ENCODE measurements at places on chromosomes 4 and X.

DNA sequence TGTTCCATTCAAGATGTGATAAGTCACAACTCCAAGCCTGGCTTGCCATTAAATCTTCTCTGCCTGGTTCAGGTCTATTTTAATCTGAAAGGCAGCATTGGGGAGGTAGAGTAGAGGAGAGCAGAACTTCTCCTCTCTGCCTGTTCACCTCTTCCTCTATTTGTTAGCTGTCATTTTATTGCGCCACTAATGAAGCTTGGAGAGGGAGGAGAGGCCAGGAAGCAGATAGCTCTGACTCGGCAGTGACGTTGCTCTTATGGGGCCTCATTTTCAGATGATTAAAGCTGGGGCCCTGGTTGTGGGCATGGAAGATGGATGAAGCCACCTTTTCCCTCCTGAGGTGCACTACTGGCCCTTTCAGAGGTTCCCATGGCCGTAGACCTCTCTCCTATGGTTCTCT lies 207.3 kb downstream of the MID1IP1 start:
- DNase-seq: no peak

DNA sequence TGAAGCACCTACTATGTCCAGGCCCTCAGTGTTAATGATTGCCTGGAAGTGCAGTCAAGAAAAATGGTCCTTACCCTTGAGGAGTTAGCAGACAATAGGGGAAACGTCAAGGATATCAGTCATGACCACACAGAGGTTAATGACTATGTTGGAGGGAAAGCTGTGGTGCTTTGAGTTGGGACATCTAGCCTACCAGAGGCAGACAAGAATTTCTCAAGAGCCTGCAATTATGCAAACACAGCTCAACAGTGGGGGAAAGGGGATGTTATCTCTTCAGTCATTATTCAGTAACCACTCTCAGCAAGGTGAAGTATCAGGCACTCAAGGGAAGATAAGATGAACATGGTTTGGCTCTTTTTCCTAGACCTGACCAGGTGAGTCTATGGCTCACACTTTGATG lies 7.0 kb upstream of the FGFBP1 start:
- DNase-seq: no peak

DNA sequence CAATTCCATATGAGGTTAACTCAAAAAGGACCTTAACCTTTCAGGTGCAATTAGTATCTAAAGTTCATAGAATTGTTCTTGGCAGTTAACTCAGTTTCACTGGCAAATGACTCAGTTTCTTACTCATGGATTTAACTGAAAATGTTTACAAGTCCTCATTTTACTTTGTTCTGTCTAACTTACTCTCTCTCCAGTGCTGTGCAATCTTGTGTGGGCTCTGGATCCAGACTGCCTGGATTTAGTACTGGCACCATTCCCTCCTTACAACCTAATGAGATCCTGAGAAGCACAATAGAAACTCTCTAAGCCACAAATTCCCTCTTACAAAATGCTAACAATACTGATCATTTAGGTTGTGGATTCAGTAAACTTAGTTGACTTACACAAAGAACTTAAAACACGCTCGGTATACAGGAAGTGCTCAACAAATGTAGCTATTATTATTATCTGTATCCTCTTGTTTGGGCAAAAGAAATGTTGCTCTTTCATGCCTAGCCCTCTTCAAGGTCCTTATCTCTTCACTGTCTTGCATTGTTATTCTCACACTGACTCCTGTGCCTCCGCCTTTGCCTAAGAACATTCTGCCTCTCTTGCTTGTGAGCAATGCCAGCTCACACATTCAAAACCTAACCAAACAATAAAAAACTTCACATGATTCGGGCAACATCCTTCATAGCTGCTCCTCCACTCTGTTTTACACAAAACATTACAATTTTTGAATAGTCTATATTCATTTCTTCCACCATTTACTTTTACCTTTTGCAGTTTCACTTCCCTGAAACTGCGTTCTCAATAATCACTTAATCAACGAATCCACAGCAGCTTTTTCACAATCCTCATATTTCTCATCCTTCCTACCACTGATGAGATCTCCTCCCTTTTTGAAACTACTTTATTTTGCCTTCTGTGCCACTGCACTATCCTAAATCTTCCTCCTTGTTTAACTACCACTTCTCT lies 91.8 kb downstream of the PDE5A start:
- no peak for DNase-seq

DNA sequence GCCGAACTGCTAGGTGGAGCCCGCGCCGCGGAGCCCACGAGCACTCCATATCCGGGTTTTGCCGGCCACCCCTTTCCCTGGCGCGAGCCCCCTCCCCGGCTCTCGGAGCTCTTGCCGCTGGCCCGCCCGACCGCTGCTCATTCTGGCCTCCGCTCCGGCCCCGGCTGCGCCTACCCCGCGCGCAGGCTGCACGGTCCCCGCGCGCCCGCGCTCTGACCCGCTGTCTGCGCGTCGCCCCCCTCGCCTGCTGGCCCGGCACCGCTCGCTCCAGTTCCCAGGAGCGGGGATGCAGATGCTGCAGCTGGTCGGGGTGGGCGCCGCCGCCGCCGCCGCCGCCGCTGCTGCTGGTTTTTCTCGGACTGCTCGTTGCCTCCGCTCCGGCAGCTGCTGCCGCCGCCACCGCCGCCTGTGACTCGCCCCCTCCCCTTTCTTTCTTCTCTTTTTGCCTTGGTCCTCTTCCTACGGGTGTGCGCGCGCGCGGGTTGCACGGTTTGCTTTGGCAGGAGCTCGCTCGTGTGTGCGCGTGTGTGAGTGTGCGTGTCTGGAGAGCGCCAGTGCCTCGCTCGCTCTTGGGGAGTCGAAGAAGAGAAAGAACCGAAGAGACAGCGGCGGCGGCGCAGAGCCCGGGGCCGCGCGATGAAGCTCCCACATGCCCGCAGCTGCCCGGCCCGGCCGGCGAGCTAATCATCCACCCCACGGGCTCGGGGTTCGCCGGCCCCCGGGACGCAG lies at the start of gene ADGRL3:
Gene ADGRL3, plus strand, starts transcription at position 140 of the 729 bp plus-strand sequence.
- no peak for DNase-seq

- no peak for DNase-seq
These were observed 179.3 kb upstream of the STS start for GRCh38 chrX:6968231-6968630.

DNA sequence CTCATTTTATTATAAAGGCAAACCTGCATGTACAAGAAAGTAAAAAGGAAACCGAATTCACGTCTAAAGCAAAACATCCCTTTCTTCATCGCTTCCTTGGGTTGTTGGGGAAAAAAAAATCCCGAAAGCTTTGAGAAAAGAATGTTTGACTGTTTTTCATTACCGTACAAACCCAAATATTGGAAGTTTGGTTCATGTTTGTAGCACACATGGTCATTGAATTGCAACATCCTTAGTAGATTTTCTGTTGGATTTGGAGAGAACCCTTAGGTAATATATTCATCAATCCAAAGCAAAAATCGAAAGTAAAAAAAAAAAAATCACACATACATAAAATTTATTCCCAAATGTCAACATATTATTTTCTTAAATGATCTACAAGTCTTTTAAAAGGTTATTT lies 420.3 kb downstream of the MAPK10 start:
- no peak for DNase-seq

- DNase-seq: no peak
These were observed 376.9 kb downstream of the PPP4R3C start for GRCh38 chrX:27086237-27086636.

DNA sequence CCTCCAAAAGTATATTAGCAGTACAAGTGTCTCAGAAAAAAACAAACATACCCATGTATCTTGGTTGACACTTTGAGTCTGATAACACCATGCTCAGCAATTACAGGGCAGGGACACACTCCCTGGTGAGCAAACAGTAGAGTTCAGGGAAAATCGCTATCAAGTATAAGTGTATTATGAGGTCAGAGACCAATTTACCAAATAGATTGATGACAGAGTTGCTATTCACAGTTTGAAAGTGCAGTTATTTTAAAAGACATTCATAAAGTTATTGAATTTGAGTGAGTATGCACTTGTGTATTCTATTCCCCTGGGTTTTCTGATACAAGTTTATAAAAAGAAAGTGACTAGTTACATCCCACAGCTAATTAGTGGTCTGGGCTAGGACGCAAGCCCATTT lies 10.2 kb upstream of the LONRF3 start:
- no peak for DNase-seq

DNA sequence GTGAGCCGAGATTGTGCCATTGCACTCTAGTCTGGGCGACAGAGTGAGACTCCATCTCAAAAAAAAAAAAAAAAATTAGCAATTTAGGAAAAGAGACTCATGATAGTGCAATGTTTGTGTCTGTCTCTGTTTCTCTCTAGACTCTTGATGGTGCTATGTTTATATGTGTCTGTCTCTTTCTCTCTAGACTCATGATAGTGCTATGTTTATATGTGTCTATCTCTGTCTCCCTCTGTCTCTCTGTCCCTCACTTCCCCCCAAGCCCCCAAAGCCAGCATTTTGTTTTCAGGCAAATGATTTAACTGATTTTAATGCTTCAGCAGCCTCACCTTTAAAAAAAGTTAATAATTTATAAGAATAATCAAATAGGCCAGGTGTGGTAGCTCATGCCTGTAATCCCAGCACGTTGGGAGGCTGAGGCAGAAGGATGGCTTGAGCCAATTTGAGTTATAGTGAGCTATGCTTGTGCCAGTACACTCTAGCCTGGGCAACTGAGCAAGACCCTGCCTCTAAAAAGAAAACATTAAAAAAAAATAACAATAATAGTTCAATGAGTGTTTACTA lies 6.9 kb downstream of the MOB1B start:
- DNase-seq: no peak

GRCh38 chrX:129925305-129926092 lies 19.5 kb downstream of the UTP14A start:
- DNase-seq: peak; percentile 54

GRCh38 chr4:122379239-122379638 lies 428 bp downstream of the ADAD1 start:
- DNase-seq: no peak

- no peak for DNase-seq
These were observed 1444.2 kb downstream of the ADGRL3 start for GRCh38 chr4:62644372-62644771.

- DNase-seq: no peak
These were observed 333.1 kb downstream of the MAPK10 start for GRCh38 chr4:86026720-86027119.

DNA sequence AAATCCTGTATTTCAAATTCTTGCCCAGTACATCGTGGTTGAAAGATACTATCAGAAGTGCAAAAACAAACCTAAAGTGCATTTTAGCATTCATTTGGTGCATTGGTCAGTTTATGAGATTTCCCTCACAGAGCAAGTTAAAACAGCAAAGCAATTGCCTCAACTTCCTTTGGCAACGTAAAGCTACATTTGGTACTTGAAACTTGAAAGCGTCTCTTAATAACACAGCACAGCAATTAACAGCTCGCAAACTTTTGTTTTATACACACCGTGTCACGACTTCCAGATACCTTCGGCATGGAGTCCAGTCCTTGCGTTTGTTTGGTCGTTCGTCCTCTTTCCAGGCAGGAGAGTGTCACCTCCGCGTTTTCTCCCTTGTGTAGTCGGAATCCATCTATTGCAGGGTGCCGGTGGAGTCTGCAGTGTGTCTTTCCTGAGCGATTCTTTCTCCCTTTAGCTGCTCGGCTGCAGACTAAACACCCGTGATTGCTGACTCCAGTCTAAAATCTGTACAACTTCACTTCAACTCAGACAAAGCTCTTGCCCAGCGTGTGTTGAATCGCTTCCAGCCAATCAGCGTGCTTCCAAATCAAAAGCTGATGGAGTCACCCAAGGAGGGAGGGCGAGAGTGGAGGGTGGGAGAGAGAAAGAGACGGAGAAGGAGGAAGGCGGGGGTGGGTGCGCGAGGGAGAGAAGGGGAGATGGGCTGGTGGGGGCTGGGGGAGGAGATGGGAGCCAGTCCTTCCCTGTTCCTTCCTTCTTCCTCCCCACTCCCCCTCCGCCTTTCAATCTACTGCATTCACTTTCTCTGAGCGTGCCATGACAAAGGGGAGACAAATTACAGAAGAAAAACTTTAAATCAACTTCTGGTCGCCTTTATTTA lies at the start of gene PCDH18:
Gene PCDH18, minus strand, starts transcription at position 509 of the 883 bp plus-strand sequence. Its CDS starts 406 bp downstream, at position 103.
- DNase-seq: no peak

DNA sequence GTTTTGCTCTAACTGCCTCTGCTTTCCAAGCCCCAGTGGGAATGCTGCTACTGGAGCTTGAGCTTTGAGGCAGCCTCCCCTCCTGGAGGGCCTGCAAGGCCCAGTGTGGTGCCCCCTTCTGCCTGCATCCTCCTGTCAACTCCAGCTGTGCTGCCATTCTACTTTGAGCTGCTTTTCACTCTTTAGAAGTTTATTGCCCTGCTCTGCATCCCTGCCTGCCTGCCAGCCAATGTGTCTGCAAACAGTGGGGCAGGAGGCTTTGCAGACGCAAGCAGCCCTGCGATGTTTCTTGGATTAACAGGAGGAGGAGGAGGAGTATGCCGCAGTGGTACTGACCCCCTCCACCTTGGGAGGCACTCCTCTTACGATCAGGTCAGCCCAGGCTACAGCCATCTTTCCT lies 16.4 kb downstream of the TMEM31 start:
- DNase-seq: no peak

DNA sequence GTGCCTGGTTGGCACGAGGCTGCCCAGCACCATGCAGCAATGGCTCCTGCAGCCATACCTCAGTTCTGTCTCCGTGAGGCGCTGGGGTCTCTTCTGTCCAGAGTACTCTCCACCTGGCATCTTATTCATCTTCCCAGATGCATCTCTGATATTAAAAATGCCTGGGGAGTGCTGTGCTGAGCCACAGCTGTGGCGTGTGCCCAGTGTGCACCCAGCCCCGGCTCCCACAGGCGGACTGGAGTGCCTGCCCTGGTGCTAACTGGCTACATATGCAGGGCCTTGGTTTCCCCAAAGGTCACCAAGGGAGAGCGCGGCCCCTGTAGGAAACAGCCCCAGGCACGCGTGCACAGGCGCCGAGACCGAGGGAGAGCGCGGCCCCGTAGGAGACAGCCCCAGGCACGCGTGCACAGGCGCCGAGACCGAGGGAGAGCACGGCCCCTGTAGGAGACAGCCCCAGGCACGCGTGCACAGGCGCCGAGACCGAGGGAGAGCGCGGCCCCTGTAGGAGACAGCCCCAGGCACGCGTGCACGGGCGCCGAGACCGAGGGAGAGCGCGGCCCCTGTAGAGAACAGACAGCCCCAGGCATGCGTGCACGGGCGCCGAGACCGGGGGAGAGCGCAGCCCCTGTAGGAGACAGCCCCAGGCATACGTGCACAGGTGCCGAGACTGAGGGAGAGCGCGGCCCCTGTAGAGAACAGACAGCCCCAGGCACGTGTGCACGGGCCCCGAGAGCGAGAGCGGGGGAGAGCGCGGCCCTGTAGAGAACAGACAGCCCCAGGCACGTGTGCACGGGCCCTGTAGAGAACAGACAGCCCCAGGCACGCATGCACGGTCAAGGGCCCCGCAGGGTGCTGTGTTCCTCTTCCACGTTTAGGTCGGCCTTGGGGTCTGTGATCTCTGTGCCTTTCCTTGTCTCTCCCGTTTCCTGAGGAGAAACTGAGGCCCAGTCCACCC lies 14.5 kb downstream of the TMEM175 start:
- no peak for DNase-seq

- no peak for DNase-seq
These were observed 64.1 kb upstream of the TENM3 start for GRCh38 chr4:182179105-182179504.

- no peak for DNase-seq
These were observed 64.7 kb upstream of the SPP1 start for GRCh38 chr4:87910795-87911194.

- DNase-seq: no peak
These were observed 23.2 kb upstream of the MRFAP1 start for GRCh38 chr4:6617246-6617645.
